ENCODE measurements at places on chromosomes 11 and 22.

DNA sequence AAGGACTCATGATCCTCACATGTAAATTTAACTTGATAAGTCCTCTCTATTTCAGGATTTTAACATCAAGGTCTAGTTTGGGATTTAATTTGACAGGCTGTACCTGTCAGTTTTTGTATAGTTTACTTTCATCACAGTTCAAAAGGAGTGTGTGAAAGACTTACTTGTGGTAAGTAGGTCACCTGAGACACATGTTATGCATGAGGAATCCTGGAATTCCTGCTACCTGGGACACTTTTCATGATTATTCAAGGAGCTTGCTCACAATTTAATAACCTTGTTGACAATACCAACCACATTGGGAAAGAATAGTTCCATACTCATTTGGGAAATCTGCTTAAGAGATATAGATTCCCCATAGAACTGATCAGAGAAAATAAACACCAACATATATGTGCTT, 15.8 kb upstream of the SLC36A4 start:
- DNase-seq: no peak

DNA sequence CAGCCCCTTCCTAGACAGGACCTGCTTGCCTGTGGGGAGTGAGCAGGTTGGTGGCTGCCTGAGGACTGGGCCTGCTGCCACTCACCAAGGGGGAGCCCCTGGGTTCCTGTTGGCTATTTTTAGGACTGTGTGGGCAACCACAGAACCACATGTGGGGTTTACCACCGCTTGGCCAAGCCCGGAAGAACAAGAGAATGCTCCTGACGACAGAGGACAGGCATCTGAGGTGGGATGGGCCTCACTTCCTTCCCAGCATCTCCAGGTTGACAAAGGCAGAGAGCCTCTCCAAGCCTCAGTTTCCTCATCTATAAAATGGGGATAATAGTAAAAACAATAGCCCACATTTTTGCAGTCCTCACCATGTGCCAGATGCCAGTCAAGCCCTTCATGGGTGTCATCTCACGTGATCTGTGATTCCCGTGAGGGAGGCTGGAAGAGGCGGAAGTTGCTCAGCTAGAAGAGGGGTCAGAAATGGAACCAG, 43.6 kb downstream of the LRRC32 start:
- no peak for DNase-seq

GRCh38 chr11:117299351-117300282, 8.5 kb downstream of the BACE1-AS start:
- peak; percentile 72 for DNase-seq

GRCh38 chr11:126139111-126140091, 72.0 kb downstream of the RPUSD4 start:
- DNase-seq: no peak

DNA sequence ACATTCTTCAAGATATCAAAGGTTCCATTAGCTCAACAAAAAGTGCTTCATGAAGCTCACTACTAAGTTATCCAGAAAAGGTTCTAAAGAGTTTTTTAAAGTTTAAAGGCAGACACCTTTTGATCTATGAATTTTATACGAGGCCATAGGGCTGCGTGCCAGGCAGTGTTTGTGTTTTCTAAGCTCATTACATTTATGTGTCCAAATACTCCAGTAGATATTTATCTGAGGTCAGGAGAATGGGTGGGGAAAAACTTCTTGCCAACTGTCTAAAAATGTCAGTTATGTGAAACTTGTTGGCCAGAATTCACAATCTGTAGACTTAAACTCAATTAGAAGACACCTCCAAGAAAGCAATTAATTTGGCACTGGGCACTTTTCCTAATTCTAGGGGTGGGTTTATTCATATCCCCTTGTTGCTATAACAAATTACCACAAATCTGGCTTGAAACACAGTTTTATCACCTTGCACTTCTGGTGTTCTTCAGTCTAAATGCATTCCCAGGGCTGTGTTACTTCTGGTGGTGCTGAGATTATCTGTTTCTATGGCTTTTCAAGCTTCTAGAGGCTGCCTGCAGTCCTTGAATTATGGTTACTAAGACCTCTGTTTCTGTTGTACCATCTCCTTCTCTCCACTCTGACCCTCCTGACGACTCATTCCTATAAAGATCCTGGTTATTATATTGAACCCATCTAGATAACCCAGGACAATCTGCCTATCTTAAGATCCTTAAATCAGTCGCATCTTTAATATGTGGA, 1030.4 kb upstream of the CNTN5 start:
- DNase-seq: no peak

DNA sequence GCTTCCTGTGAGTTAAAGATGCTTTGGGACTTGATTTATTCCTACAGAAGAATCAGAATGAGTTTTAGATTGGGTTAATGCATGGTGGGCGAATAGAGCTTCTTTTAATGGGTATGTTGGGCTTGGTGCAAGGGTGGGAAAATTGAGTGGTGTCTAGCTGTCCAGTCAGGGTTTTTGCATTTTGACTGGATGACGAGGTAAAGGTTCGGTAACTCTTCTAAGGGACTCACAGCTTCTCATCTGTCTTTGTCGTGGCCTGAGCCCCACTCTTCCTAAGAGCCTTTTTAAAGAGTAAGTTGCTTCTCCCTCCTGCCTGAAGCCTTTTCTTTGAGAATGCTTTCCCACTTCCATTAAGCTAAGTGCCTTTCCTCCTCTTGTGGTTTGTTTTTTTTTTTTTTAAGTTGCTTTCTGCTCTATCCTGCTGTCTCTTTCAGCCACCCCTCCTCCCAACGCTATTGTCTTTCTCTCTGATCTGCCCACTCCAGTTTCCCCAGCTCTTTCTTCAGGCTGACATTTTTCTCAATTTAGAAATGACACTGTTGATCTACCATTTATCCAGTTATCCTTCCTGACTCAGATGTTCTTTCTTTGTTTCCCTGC, 1.1 kb downstream of the DPF2 start:
- DNase-seq: no peak

DNA sequence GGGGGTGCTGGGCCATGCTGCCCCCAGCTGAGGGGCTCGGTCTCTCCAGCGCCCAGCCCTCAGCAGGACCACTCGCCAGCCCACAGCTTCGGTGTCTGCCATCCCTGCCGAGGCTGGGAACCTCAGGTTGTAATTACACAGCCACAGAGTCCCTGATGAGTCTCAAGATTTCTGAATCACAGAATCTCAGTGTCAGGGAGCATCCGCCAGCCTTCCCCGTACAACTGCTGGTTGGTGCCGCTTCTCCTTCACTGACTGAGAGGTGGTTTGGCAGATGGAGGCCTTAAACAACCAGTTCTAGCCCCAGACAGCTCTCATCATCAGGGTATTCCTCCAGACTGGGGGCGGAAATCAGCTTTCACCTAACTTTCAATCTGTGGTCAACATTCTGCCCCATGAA, 13.7 kb downstream of the PHF21B start:
- DNase-seq: no peak

DNA sequence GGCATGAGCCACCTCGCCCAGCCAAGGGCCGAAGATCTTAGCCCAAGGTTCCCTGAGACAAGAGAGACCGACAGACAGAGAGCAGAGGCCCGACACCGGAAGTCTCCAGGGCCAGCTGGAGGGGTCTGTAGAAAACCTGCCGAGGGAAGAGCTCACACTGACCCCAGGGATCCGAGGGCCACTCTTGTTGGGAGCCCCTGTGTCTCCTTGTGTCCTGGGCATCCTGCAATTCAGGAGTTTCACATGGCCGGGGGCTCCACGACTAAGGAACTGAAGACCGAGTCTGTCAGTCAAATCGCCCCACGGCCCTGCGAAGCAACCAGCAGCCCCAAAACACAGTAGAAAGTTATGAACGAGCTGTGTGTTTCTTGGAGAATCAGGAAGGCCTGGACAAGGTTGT, 1482.0 kb downstream of the BRD1 start:
- DNase-seq: no peak

DNA sequence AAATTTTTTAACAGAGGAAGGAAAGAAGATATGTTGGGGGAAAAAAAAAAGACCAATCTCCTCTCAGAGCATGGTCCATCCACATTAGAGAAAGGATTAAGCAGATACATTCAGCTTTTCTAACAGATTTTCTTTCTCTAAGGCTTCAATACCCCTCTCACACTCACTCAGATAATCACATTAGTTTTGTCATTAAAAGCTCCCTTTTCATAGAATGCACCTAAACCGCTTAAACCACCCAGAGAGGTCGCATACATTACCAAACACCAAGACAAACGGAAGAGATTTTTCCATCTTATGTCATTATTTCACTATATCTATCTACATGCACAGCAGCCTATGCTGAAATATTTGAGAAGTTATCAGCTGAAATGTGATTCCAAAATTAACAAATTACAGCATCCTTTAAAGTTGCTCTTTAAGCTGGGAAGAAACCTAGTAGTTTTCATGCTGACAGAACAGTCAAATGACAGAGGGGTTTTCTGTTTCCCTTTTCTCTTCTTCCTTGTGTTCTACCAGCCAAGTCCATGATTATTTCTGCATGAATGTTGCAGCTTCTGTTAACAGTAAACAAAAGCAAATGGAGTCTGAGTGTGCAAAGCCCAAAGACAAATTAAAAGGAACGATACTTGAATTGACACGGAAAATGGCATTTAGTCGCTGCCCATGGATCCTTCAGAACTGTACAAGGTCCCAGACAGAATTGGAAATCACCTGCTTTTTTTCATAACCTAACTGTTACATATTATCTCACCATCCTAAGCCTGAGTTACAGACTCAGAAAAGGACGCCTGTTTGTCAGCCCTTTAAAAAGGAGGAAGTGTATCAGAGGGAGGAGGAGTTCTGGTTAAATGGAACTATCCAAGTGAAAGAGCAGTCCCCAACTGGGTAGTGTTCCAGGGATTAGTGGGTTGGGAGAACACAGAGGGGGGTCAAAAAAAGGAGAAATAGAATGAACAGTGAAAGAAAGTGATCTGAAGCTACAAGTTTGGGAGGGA, 54.6 kb downstream of the PRCP start:
- no peak for DNase-seq

GRCh38 chr11:62854825-62855570, 15.6 kb upstream of the WDR74 start:
- DNase-seq: no peak

- no peak for DNase-seq
Measured at GRCh38 chr11:24567380-24567779, 70.5 kb downstream of the LUZP2 start.

- DNase-seq: no peak
Measured at GRCh38 chr11:71064702-71065515, 187.5 kb downstream of the SHANK2 start.

DNA sequence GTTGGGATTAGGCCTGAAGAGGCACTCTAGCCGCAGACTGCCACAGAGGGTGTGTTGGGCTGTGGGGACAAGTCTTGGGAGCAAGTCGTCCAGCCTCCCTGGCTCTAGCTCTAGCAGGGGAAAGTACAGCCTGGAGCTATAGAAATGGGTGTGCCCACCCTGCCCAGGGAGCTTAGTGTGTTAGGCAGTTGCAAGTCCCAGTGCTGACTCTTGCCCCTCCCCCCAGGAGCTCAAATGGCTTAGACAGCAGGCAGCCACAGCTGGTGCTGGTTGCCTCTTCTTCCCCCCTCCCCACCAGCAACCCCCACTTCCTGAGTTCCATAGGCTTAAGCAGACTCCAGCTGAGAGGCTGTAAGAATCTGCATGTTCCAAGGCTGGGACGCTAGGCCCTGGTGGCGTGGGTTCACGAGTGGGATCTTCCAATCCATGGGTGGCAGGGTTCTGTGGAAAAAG, 61.2 kb downstream of the GUCY1A2 start:
- DNase-seq: no peak

DNA sequence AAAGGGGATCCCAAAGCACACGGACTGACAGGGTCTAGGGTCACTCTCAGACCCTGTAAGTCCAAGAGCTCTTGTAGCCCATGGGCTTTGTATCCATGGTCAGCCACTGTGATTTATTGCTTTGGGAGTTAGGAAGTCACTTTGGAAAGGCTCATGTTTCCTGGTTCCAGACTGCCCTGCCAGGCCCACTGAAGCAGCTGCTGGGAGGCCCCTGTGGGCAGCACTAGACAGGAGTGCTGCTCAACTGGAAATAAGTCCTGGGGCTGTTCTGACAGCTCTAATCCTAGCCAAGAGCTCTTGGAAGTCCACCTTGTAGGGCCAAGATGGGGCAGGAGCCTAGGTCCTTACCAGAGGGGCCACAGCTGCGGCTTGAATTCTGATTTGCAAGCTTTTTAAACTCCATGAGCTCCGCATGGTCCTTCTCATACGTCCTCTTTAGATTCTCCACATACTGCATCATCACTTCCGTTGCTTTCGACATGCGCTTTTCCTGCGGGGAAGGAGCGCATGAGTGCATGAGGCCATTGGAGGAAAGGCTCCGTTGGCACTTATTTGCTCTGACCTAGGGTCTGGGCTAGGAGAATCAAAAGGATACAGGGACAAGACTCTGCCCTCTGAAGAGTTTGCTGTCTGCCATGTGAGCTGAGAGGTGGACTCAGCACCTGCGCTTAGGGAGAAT, 32.2 kb upstream of the LYVE1 start:
- no peak for DNase-seq

DNA sequence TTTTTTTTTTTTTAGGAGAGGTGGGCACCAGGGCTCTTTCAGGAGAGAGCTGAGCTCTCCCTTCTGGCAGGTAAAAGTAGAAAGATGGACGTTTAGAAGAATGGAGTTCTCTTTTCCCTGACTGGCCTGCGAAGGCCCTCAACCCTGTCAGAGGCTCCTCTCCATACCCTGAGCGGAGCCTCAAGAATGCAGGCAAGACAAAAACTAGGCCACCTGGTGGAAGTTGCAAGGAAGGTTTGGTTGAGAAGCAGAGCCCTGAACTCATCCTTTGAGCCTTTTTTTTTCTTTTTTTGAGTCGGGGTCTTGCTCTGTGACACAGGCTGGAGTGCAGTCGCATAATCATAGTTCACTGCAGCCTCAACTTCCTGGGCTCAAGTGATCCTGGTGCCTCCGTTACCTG, 1.4 kb downstream of the OTOG start:
- no peak for DNase-seq

DNA sequence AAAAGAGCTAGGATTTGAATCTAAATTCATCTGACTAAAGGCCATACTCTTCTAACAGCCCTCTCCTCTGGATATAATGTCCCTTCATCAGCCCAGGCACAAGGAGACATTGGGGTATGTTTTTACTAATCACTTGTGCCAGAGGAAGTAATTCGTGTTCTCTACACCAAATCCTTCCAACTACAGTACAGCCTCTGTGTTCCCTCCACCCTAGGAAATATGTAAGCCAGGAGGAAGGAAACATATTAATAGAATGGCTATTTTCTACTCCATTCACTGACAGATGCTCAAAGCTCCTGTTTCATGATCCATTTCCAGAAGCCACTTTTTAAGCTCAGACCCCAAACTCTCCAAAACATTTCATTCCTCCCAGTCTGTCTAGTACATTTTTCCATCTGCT, 12.0 kb upstream of the UBQLNL start:
- DNase-seq: no peak

GRCh38 chr11:113198972-113199661, 115.3 kb upstream of the TTC12 start:
- DNase-seq: no peak

GRCh38 chr11:62921201-62921572, at the start of gene CHRM1:
CHRM1 (minus strand) TSS chr11:62921363; CDS start chr11:62911100, 10,263 bp downstream.
- DNase-seq: no peak

GRCh38 chr22:38402204-38402603, 52.8 kb downstream of the KCNJ4 start:
- no peak for DNase-seq
